ENCODE measurements at places on chromosomes 1 and 21.

- DNase-seq, result peak; percentile 62
Measured at GRCh38 chr1:110207831-110208230, 2.3 kb upstream of the KCNC4 start.

GRCh38 chr1:22177354-22178003 lies 34.6 kb upstream of the WNT4 start:
- DNase-seq, result no peak

- DNase-seq, result no peak
Measured at GRCh38 chr1:119874186-119874585, 22.1 kb downstream of the ADAM30 start.

DNA sequence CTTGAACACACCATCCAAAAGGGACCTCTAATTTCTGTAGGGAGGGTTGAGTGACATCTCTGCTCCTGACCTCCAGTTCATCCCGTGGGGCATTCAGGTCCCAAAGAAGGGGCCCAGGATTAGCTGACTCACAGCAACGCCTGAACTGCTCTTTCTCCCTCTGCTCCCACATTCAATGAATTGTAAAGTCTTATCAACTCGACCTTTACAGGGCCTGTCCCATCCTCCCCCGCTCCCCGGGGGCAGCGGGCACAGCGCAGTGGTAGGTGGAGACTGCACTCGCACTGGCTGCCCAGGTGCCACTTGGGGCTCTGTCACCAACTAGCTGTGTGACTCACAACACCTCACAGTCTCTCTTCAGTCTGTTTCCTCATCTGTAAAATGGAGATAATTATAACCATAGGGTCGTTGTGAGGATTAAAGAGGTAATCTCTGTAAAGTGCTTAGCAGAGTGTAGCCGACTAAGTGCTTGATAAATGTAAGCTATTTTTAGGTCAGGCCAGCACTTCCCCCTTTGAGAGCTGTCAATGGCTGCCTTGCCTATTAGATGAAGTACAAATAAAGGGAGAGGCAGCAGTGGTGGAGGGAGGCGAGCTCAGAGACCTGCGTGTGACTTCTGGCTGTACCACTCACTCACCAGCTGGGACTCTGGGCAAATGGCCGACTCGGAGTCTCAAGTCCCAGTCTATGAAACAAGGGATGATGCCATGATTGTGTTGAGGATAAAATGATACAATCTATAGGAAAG lies 637 bp upstream of the MYBPHL start:
- no peak for DNase-seq

GRCh38 chr1:180130651-180131050 lies 24.0 kb upstream of the QSOX1 start:
- no peak for DNase-seq

- no peak for DNase-seq
Measured at GRCh38 chr1:76713535-76713934, 153.7 kb upstream of the ST6GALNAC5 start.

- no peak for DNase-seq
Measured at GRCh38 chr1:67771152-67771551, 62.1 kb downstream of the GNG12 start.

- no peak for DNase-seq
Measured at GRCh38 chr1:15328351-15329103, 81.2 kb upstream of the EFHD2 start.

- no peak for DNase-seq
Measured at GRCh38 chr1:4655674-4656532, 1.5 kb downstream of the AJAP1 start.

GRCh38 chr1:161952607-161953172 lies 71.0 kb downstream of the OLFML2B start:
- DNase-seq, result no peak

- DNase-seq, result no peak
Measured at GRCh38 chr1:184684285-184685074, 70.2 kb downstream of the EDEM3 start.

DNA sequence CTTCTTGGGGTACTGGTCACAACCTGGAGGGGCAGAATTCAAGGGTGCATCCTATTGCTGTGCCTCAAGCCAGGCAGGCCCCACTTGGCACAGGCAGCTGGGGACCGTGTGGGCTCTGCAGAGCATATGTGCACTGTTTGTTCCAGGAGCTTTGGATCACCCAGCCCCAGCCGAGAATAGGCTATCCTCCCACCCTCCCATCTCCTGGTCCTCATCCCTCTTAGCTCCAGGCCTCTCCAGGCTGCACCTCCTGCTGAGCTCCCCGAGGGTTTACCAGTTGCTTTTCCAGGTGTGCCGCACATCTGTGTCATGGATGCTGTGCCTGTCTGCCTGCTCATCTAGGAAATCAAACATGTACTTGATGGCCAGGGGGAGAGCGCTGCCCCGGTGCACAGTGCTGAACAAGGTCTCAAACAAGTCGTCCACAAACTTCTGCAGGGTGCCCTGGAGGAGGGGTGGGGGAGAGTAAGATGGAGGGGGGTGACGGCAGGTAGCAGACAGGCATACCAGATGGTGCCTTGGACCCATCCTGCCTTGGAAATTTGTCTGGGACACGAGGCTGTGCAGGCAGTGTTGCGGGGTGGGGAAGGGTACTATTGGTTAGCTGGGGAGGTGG lies 120.5 kb upstream of the CD34 start:
- DNase-seq, result no peak

Measured in natural killer cell (primary cell).